Heart left ventricle (tissue), 16 donors: ENCODE measurements at places on chromosomes 4 and X. TPM values are rescaled to one million over a fixed set of nuclear protein-coding genes. Genes with fewer than 3 reads are reported as not detected.

The COL4A5 gene
- total RNA-seq, result 4.2 TPM

The TEC gene
- total RNA-seq, result 3.2 TPM

The GUCY2F gene
- not detected for total RNA-seq

GRCh38 chr4:132063829-132064228 lies 1085.3 kb upstream of the PCDH10 start:
- DNase-seq, result no peak

DNA sequence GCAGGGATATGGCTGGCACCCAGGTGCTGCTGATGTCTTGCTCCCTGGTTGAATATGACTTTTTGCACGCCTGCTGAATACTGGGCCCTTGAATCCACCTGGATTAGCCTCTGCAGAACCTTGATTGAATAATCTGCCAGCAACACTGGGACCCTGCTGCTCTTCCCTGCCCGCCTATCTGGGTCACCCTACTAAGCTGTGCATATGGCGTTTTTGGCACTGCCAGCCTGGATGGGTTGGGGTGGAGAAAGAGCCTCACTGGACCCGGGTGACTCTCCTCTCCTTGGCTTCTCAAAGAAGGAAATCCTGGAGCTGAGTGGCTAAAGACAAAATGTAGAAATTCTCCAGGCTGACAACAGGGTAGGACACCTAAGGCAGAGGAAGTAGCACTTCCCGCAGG lies 100.0 kb downstream of the MAOA start:
- DNase-seq, result no peak

The TLR6 gene
- 0.83 TPM for total RNA-seq
